NCI-H526 (cell line): ENCODE measurements at places on chromosomes 12 and 14.

DNA sequence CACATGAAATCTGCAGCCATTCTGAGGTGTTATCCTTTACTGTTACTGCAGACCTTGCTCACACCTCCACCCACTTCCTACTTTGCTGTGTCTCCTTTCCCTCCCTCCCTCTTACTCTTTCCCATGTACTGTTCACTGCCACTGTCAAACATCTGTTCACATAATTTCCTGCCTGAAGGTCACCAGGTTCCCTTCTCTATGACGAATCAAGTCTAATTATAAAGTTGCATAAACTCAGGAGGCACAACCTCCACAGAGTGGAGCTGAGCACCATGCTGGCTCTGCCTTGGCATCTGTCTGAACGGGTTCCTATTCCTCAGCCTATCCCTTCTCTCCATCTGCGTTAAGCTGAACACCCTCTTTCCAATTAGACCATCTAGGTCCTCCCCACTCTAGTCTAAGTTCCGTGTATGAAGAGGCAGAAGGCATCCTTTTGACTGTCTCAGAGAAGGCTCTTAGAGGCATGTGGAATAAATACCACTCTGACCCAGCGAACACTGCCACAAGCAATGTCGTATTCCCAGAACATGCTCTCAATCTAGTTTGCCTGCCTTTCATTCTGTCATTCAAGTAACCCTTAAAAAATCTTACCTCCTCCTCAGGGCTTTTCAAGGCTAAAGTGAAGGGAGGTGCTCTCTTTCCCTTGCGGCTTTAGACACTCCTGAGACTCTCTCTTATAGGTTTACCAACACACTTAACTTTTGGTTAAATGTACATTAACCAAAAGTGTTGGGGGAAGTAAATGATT lies 48.7 kb downstream of the ACADS start:
- DNase-seq: no peak

DNA sequence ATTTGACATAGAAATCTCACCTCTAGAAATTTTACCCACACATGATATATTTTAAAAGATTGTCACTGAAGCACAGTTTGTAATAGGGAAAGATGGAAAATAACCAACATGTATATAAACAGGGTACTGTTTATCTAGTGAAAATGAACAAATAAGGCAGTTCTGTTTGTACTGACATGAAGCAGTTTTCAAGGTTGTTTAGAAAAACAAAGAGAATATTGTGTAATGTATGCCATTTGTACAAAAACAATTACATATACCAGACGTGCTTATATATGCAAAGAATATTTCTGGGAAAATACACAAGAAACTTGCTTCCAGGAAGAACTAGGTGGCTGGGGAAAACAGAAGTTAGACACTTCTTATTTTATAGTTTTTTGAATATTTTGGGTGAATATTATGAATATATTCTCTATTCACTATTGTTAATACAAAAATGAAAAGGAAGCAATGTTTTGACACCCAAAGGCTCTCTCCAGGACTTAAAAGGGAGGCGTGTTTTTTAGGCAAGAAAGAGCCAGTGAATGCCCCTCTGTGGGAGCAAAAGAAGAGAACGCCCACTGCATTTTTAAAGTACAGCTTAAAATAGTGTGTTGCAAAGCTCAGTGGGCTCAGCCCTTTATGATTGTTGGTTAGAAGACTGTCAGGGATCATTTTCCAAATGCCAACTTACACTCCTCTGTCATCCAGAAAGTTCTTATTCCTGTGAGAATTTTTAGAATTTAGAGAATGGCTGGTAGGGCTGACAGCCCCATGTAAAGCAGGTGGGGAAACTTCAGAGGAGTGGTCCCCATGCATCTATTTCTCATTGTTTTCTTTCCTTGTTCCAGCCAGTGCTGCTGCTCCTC lies 59.6 kb upstream of the FERMT2 start:
- DNase-seq: no peak

DNA sequence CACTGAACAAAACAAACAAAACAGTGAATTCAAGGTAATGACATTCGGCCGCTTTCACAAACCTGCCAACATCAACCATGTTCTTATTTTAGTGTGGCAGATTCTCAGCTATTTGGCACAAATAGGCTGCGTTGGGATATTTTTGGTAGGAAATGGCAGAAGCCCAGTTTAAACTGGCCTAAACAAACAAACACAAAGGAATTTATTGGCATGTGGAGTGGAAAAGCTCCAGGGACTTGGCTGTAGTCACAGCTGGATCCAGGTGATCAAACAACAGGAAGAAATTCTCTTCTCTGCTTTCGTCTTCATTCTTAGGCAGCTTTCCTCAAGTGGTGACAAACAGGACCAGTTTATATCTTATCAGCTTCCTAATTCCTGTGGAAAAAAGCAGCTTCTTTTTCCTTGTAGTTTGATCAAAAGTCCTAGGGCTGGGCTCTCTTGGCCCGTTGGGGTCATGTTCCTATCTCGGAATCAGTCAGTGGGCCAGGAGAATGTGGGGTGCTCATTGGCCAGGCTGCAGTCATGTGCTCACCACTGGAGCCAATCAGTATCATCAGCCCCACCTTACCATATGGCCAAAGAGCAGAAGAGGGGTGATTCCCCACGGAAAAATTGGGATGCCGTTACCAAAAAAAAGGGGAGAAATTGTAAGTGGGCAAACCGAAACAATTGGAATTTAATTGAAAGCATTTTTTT lies 22.6 kb downstream of the C12orf75 start:
- DNase-seq: no peak

- DNase-seq: no peak
Measured at GRCh38 chr14:51612449-51612848, 39.3 kb upstream of the FRMD6 start.

DNA sequence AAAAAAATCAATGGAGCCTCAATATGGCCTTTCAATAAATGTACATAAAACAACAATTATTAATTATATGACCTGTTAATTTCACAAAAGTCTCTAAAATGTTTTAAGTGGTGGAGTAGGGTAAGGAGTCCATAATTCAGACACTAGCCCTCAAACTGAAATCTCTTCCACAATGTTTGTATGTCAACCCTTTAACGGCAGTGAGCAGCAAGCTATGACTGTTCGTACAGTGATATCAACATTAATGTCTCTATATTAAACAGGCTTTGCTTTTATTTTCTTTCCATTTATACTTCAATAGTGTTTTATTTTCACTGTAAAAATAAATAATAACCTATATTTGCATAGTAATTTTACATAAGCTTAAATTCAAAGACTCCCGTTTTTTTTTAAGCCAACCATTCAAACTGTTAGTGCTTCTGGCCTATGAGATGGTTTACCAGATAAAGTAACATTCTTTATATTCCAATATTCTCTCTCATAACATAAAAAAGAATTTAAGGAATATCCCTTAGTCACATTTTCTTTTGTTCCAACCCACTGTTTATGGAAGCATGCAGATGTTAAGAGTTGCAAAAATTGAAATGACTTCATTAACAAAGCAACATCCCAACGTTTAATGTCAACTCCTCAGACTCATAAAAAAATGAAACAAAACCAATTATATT lies 2.3 kb downstream of the CDK17 start:
- peak; percentile 10 for DNase-seq

DNA sequence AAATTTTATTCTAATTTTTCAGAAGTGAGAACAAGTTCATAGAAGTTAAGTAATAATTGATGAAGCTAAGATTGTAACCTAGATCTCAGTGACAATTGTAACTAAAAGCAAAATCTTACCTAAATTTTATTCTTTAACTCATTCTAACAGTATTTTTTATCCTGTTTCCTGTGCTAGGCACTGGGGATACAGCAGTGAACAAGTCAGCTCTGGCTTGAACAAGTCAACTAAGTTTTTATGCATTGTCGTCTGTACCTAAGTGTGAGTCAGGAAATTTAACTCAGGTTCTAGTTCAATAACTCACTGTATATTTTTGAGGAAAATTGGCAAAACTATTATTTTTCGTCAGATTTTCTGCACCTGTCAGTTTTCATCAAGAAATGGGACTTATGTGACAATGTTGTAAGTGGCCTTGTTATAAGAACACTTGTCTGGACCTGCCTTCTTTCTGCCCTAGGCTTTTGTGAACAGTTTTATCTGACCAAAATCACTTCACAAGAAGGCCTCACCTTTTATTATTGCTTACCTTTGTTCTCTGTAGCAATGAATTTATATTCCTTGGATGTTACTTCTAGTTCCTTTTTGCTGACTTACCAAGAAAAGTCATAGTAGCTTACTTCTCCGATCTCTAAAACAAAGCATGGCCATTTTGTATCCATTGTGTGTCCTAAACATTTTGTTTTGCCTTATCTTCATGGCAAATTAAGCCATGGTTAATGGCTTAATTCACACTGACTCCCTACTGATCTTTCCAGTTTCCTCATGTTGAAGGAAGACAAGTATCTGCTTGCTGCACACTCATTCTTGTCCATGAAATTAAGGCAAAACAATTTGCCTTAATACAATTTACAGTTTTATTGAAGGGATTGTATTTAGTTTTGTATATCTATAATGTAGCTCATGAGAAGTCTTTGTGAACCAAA lies 2.7 kb downstream of the TMTC3 start:
- no peak for DNase-seq

GRCh38 chr12:92462527-92462926 lies 240.3 kb upstream of the PLEKHG7 start:
- no peak for DNase-seq

DNA sequence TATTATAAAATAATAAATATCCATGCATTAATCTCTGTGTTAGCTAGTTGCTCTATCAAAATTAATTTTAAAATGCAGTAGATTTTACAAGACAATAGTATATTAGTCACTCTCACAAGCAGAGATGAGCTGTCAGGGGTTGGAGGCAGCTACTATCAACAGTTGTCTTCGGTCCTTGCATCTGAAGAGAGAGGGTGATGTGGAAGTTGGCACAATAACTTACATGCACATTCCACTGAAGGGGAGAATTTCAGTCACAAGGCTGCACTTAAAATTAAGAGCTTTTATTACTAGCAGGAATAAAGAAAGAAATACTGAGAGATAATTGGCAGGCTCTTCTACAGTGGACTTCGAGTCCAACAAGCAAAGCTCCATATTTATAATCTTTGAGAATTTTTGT lies 166.9 kb upstream of the DCN start:
- DNase-seq: no peak

DNA sequence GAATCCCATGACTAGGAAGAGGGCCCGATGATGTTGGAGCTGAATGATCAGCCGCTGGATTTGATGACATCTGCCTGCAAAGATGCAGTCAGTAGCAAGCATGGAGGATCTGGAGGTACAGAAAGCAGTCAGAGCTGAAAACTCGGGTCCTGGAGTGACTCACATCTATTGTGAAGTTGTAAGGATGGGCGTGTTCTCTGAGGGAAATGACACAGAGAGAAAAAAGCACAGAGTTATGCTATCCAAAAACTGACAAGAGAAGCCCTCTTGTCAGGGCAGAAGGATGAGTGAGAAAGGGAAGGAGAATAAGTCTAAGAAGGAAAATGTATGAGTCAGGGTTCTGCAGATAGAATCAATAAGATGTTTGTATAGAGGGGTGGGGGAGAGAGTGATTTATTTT lies 380.4 kb upstream of the CCDC196 start:
- no peak for DNase-seq

GRCh38 chr14:72416892-72417291 lies 477.0 kb downstream of the DPF3 start:
- peak; percentile 46 for DNase-seq

DNA sequence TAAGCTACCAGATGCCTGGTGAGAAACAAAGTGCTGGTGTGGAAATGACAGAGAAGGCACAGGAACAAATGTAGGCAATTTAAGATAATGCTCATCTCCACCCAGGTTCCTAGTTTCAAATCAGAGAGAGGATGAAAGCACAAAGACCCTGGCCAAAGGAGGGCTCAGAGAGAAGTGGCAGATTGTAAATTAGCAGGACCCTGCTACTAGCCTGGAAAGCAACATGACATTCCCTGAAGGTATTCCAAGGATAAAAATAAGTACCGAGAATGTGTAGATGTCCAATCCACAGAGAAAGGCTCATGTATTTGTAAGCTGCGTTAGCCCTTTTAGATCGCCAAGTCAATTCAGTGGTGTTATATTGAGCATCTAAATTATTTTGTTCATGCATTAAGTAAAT lies 324.0 kb downstream of the TMEM117 start:
- no peak for DNase-seq

DNA sequence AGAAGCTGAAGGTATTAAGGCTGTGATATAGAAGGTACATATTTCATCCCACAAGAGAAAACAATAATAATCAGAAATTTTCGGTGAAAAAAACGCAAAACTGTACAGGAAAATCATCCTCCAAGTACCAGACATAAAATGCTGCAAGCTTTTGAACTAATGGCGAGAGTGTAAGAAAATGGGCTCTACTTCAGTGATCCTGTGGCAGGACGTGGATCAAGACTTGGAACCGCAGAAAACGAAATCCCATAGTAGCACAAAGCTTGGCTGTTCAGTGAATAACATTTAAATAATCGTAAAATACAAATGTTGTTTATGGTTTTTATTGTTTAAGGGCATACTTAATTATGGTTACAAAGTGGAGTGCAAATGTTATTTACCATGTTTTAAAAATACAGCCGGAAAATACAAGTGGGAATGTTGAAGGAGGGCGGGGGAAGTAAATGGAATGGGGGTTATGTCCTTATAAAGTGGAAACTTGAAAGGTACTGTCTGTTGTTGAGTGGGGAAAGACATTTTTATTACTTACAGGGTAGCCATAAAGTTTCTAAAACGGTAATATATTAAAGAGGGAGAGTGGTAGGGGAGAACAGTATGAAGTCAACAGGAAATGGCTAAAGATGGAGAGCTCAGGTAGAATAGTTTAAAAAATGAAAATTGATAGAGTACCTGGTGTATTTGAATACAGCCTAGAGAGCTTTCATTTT lies 1.1 kb downstream of the SMIM10L1 start:
- peak; percentile 38 for DNase-seq

DNA sequence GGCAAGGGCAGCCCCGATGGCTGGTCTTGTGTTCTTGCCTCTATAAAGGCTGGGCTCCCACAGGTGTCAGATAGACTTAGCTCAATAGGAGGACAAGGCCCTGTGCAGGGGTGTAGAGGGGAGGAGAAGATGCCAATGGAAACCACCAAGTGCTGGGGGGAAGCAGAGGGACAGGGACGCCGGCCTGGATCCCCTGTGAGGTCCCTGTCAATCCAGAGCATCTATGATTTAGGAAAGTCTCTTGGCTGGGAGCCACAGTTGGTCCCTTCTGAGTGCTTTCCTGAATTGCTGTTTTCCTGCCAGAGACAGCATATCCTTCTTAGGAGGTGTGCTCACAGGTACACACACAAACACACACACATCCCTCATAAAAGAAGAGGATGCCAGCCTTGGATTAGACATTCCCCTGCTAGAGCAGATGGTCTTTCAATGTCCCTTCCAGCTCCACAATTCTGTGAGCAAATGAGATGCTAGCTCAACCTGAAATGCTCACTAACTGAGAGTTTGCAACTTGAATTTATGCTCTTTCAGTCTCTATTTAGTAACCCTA lies 62.7 kb downstream of the TTC7B start:
- DNase-seq: no peak

DNA sequence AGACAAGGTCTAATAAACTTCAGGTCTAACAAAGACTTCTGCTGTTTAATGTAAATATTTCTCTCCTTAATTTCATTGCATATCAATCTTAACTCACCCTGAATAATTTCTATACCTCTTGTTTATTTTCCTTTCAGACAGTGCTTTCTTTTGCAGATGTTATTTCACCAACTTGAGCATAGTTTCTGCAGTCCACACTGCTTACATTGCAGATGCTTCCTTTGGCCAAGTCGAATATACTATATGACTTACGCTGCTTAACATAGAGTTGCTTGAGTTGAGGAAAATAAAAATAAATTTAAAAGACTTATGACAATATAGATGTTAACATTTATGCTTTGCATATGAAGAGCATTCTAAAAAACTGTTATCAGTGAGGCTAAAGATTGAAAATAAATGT lies 217.7 kb downstream of the PTPRO start:
- peak; percentile 48 for DNase-seq
